ENCODE measurements at places on chromosomes 1 and 21. TPM values are rescaled to one million over a fixed set of nuclear protein-coding genes. Genes with fewer than 3 reads are reported as not detected.
A peak's percentile ranks its signal among the peaks of the same experiment; 100 is the strongest.

The PGD gene
- 340 TPM for total RNA-seq

The TSSK3 gene
- total RNA-seq: 1.5 TPM

The MX2 gene
- 8.9 TPM for total RNA-seq

The RGS2 gene
- 17.0 TPM for total RNA-seq

The PSMG1 gene
- total RNA-seq: 93.7 TPM

The BTG2 gene
- 4.1 TPM for total RNA-seq

The RAB7B gene
- not detected for total RNA-seq

The ITLN2 gene
- total RNA-seq: 4.7 TPM

The PRDM16 gene
- 0.43 TPM for total RNA-seq

The ADAMTSL4 gene
- total RNA-seq: 5.4 TPM

The CEP104 gene
- total RNA-seq: 38.0 TPM

The PGLYRP4 gene
- total RNA-seq: not detected

DNA sequence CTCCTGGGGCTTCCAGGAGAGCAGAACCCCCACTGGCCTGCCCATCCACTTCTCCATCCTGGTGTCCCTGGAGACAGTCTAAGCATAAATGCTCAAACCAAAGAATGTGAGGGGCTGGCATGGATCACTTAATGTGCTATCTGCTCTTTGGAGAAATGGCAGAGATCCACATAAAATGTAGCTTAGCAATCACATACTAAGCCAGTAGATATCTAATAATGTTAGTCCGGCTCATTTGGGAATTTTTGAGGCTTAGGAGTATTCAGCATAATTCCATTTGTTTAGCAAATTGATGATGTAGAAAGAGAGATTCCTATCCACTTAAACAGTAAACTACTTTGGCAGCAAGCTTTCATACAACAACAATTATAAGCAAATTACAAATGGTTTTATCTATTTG is 90.7 kb downstream of the TENT5C start:
- DNase-seq: no peak

GRCh38 chr1:112904071-112904830 is 51.7 kb downstream of the SLC16A1 start:
- DNase-seq: no peak

DNA sequence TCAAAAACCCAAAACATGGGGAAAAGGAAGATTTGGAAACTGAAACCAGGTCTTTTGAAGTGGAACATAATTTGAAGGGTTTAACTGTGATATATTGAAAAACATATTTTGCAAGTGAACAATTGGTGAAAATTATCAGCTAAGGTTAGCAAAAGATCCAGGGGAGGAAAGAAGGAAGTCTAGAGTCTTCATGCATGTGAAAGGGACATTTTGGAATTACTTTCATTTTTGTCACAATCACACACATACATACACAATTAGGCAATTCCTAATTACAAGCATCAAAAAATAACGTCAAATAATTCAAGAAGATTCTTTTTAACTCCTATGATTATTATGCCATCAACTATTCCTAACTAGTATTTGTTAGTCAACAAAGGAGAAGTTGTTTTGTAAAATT is 64.7 kb upstream of the NFIA start:
- DNase-seq: no peak

GRCh38 chr1:240337781-240338180 is 246.1 kb downstream of the FMN2 start:
- no peak for DNase-seq

DNA sequence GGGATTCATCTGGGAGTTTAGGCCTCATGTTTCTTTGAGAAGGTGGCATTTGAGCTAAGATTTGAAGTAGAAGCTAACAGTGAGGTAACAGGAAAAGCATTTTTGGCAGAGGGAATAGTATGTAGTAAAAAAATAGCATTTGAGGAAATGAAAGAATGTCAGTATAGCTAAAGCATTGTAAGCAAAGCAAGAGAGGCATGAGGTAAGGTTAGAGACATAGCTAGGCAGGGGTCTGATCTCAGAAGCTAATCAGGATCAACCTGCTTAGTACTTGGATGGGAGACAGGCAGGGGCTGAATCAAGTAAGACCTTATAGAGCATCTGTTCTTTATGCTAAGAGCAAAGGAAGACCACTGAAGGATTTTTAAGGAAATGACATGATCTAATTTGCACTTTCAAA is 4.0 kb downstream of the POLR3C start:
- DNase-seq: no peak

DNA sequence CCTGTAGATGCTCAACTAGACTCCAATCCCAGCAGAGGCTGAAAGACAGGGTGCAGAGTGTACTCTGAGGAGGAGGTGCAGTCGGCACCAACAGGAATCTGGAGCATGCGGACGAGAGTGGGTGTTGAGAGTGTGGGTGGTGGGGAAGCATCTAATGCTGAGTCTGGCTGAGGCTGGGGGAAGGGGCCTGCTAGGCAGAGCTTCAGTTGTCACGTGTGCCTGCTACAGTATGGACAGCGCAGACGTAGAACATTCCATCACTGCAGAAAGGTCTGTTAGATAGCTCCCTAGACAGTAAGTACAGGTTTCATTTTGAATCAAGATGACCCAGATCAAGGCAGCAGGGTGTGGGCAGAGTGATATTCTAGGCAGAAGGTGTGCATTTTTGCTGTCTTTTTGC is 23.1 kb downstream of the SNAP47 start:
- DNase-seq: no peak

DNA sequence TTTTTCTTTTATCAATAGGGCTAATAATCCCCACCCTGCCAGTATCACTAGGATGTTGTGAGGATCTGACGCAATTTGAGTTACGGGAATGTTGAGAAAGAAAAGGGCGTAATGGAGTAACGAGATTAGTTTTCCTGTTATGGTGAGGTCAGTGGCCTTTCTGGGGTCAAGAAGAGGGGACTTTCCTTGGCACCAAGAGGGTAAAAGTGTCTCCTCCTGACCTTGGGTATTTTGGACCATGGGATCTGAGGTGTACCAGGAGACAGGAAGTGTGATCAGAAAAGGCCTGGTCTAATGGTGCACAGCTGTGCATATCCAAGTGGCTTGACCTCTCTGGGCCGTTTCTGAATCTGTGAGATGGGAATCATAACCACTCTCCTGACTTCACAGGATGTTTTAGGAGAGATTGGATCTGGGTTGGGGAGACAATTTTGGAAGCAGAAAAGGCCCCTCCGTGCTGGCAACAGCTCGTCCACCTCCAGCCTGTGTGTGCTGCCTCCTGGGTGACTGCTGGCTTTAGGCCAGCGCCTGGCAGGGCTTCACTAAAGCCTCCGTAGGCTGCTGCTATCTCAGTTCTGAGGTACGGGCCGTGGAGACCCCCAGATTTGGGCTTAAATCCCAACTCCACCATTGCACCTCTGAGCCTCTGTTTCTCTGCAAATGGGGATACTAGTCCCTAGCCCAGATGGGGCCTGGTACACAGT is 37.1 kb downstream of the ALPL start:
- DNase-seq: no peak

- DNase-seq: no peak
Observed at GRCh38 chr1:84585803-84586202, 11.6 kb upstream of the CTBS start.

- peak; percentile 76 for DNase-seq
Observed at GRCh38 chr1:71046891-71047634, 553 bp downstream of the PTGER3 start.

- peak; percentile 56 for DNase-seq
Observed at GRCh38 chr1:26994787-26995517, 1.5 kb downstream of the TRNP1 start.

- no peak for DNase-seq
Observed at GRCh38 chr1:46438346-46438745, 44.2 kb downstream of the FAAH start.

- DNase-seq: no peak
Observed at GRCh38 chr21:35207322-35207721, 158.2 kb upstream of the RUNX1 start.

DNA sequence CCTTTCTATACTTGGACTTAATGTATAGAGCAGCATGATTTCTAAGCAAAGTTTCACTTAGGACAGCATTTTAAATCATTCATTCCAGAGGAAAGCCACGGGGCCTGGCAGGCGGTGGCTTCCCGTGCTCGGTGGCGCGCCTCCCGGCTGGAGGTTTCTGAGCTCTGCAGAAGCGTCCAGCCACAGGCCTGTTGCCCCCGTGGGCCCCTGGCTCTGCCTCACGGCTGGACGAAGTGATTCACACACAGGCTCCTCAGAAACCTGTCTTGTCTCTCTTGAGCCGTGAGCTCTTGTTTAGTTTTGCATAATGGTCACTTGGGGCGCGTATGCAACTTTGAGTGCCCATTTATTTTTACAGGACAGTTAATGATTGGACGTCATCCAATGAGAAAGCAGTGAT is 22.1 kb upstream of the DIP2A start:
- no peak for DNase-seq

DNA sequence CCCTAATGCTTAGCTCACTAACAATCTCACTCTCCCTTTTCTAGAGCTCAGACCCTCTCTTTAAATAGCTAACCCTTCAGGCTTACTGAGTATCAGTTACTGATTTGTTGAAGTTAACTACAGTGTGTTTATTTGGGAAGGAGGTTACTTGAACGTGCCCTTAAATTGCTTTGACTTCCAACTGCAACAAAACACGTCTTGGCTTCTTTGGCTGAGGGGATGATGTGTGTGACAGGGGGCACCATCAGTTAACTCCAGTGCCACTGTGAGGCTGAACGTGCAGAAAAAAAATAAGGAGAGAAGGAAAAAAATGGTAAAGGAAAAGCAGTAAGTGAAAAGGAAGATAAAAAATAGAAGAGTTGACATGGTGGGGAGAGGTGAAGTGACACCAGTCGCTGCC is 75.1 kb upstream of the NRIP1 start:
- no peak for DNase-seq

DNA sequence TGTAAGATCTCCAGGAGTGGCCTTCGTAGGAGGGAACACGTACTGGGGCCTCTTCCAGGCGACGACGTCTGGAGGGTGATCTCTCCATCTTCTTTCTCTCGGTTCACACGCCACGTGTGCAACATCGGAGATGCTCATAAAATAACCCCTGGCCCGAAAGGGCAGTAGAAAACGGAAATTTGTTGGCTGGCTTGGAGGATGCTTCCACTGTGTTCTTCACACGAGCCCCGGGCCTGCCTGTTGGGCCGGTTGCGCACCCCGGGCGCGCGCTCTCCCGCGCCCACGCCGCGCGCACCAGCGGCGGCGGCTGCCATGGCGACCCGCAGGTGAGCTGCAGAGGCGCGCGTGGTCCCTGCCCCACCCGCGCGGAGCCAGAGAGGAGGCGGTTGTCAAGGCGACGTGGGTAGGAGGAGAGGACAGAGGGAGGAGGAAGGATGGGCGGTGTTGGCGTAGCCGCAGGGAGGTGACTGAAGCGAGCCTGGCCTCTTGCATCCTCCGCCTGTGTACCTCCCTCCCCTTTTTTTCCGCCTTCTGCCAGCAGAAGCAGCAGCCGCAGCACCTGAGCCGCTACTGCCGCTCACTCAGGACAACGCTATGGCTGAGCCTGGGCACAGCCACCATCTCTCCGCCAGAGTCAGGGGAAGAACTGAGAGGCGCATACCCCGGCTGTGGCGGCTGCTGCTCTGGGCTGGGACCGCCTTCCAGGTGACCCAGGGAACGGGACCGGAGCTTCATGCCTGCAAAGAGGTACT is at the start of gene ELAPOR1:
ELAPOR1 (plus strand) TSS at position 526 of the 752 bp plus-strand sequence; CDS start at position 595, 69 bp downstream.
- peak; percentile 73 for DNase-seq

DNA sequence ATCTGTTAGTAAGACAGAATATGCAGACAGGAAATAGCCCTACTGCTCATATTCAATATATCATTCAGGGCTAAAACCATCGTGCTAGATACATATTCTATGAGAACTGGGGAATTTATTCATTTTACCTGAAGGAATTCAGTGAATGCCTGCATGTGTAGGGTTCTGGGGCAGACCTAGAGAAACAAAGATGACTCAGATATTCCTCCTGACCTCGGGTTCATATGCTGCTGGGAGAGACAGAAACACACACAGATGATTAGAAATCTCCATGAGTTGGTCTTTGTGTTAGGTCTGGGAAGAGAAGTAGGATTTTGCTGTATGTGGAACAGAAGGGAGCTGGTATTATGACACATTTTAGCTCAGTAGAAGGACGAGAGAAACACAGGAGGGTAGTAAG is 176.5 kb upstream of the ST6GALNAC5 start:
- DNase-seq: no peak

GRCh38 chr1:65049941-65050713 is 83.8 kb upstream of the JAK1 start:
- no peak for DNase-seq

GRCh38 chr1:39127513-39127912 is 77.0 kb upstream of the MACF1 start:
- no peak for DNase-seq

GRCh38 chr1:174262349-174263241 is 103.3 kb downstream of the RABGAP1L start:
- peak; percentile 55 for DNase-seq

DNA sequence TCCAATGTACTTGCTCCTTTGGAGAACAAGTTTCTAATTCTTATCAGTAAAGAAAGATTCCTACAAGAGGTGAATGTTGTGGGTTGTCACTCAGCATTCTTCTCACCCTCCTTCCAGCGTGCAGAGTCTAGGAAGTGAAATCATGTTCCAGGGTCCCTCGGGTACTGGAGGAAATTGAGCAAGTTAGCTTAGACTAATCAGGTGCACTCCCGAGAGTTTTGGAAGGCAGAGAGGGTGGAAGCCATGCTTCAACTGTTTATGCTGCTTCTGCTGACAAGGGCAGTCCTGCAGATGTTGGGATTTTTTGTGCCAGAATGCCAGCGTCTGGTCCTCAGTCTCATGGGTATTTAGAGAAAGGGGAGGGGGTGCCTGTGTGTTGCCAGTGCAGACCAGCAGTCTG is 5.3 kb upstream of the C1orf115 start:
- no peak for DNase-seq

- no peak for DNase-seq
Observed at GRCh38 chr1:175380521-175381300, 188.1 kb upstream of the KIAA0040 start.

GRCh38 chr21:42028766-42029425 is 18.7 kb upstream of the ZBTB21 start:
- no peak for DNase-seq

GRCh38 chr1:235275223-235275622 is 52.8 kb downstream of the ARID4B start:
- no peak for DNase-seq

- DNase-seq: no peak
Observed at GRCh38 chr1:10734962-10735544, 61.4 kb downstream of the CASZ1 start.

DNA sequence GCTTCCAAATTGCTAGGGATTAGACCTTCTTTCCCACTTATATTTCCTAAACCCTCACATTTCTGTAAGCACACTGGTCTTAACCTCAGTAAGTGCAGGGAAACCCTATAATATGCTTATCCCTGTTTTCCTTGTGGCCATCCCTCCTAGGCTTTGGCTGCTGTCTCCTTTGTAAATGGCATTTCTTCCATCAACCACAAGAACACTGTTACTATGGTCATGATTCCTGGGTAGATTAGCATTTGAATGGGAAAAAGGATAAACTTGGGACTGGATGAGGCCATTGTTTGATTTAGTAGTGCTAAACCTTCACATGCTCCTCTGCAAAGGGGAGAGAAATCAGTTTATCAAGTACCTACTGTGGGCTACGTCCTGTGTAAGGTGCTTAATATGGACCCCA is 16.2 kb upstream of the AGO3 start:
- DNase-seq: no peak

DNA sequence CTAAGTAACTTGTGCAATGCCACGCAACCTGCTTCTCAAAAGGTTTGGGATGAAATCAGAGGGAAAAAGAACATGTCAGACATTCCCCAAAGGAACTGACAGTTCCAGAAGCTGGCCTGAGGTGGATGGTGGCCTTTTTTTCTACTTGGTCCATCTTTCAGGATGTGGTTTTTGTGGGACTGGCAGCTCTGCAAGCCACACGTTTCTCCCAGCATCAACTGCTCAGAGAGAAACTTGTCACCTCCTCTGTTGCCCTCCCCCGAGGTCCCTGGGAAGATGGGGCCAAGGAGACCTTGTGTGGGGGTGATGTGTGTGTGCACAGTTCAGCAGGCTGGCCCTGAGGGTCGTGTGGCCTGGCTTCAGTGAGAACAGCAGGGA is 2.5 kb upstream of the DHRS3 start:
- no peak for DNase-seq

Measured in H1 (cell line).